ENCODE measurements at places on chromosomes 6 and 20.

DNA sequence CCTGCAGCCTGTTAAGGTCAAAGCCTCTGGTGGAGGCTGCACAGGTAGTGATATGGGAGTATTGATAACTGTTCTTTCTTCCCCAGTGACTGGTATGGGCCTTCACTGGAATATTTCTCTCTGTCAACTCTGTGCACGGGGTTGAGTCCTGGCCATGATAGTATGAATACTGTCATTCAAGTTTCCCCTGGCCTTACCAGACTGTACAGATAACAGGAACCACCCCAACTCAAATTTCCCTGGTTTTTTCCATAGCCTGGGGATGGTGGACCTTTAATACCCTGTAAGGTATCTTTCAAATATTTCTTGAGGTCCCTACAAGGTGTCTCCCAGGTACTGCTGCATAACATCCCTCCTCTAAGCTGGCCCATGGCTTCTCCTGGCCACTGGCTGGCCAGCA, 51.4 kb upstream of the TNFAIP3 start:
- no peak for DNase-seq

- DNase-seq = no peak
Measured at GRCh38 chr6:135165031-135165430, 16.1 kb upstream of the MYB start.

GRCh38 chr20:38173237-38174156, 8.4 kb upstream of the TGM2 start:
- DNase-seq = no peak

DNA sequence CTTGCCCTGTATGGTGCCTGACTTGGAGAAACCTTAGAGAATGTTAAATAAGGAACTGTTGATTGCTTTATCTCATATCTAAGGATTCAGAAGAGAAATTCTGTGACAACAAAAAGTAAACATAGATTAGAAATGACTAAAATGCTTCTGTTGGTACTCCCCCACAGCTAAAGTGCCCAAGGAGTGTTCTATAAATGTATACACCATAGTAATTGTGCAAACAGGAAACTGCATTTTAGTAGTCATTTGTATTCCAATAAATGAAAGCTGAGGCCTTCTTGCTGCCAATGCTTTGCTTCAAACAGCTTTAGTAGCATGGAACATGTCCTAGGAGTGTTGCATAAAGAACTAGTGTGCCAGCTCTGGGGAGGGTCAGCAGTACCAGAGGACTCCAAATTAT, 343.7 kb upstream of the IRAK1BP1 start:
- no peak for DNase-seq

DNA sequence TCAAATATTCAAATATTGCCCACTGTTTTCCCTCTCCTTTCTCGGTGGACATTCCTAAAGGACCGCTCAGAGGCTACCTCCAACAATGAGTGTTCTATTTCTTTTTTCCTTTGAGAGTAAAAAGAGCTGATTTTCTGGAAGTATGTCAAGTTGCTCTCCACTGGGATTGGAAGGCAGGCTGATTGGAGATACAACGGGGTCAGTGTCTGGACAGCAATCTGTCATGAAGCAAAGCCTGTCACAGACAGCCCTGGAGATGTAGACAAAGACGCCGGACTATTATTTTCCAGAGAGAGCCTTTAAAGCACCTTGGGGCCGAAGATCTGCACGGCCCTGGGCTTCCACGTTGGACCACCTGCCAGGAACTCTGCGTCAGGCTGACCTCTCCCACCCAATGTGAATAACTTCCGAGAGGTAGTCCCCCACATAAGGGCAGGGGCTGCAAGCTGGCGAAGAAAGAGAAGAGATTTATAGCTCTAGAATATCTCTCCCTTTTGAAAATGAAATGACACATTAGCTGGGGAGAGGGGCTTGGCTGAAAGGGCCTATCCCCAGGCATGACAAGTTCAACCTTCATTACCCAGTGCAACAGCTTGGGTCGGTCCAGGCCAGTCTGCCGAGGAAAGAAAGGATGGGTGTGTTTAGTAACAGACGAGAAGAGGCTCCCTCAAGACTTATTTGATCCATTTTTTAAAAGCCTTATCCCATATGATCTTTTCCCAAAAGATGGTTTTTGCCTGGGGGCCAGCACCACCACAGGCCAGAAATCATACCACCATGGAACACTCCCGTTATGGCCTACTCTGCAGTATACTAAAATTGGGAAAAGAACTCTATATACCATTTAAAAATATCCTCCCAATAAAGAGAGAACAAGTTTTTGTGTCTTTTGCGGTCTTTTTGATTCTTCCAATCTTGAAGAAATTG, 131.1 kb downstream of the OLIG3 start:
- DNase-seq = no peak

DNA sequence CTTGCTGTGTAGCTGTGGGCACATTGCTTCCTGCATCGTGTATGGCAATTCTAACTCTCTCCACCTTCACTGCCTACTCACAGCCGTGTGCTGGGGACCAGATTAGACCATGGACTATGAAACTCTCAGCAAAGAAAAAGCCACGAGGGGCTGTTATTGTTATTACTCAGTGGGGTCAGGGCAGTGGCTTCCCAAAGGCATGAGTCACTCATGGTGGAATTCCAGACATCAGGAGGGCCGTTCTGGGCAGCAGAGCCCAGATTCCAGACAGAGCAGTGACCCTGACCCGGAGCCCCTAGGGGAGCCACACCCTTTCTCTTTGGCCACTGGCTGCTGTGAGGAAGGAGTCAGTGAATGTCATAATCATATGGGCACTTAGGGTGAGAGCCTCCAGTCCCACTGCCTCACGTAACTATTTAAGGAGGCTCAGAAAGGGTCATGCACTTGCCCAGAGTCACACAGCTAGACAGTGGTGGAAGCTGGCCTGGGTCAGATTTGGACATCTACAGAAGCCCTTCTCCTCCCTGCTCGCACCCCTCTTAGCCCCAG, 22.2 kb upstream of the CCN5 start:
- no peak for DNase-seq

DNA sequence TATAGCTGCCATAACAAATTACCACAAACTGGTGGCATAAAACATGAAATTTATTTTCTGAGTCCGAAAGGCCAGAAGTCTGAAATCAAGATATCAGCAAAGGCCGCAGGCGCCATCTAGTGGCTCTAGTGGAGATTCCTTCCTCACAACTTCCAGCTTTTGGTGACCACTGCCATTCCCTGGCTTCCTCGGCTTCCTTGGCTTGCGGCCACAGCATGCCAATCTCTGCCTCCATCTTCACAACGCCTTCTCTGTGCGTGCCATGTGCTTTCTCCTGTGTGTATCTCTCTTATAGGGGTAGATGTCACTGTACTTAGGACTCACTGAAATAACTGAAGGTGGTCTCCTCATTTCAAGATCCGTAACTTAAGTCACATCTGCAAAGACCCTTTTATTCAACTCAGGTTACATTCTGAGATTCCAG, 5.4 kb upstream of the PLAGL1 start:
- peak; percentile 43 for DNase-seq
